ENCODE measurements at places on chromosomes 7 and 10. TPM values are rescaled to one million over a fixed set of nuclear protein-coding genes. Genes with fewer than 3 reads are reported as not detected.

Gene ANXA8
- total RNA-seq = not detected

Gene LRRC17
- 0.69 TPM for total RNA-seq

Gene BBS9
- total RNA-seq = 18.7 TPM

Gene GIMAP1
- total RNA-seq = 17.1 TPM

Gene MKLN1
- total RNA-seq = 58.9 TPM

Gene CYP3A7
- not detected for total RNA-seq

Gene DOCK1
- total RNA-seq = 0.20 TPM

Gene SRPK2
- 77.2 TPM for total RNA-seq

Gene NUPR2
- not detected for total RNA-seq

Gene FAM25G
- total RNA-seq = not detected

Gene SAMD9L
- 46.3 TPM for total RNA-seq

Gene MBL2
- not detected for total RNA-seq

Gene MUC3A
- not detected for total RNA-seq

Gene C10orf105
- 0.52 TPM for total RNA-seq

Gene GSDME
- not detected for total RNA-seq

Gene TAS2R3
- 0.59 TPM for total RNA-seq

Gene CAMK1D
- total RNA-seq = 25.3 TPM

Gene MMP21
- total RNA-seq = 0.59 TPM

Gene ZSCAN25
- 47.3 TPM for total RNA-seq

Gene VPS41
- 60.2 TPM for total RNA-seq

Gene TRPV5
- total RNA-seq = not detected

Gene ASIC3
- 5.9 TPM for total RNA-seq

Gene ZNF467
- 1.1 TPM for total RNA-seq

Gene CYP2C8
- not detected for total RNA-seq
